ENCODE measurements at places on chromosomes 1 and 21.

DNA sequence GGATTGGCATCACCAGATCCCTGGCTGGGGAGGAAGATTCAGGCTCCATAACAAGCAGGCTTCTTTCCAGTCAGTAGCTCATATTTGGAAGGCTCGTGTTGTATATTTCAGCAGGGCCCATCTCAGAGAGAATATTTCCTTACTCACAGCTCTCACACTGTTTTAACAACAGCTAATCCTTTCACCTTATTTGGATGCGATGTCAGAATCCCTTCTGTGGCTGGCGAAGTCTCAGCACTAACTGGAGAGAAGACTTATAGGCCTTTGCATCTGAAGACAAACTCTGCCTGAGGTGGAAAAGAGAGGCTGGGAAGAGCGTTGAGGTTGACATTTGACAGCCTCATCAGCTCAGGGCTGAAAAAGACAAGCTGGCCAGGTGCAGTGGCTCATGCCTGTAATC is 47.2 kb upstream of the CAPZB start:
- no peak for DNase-seq

DNA sequence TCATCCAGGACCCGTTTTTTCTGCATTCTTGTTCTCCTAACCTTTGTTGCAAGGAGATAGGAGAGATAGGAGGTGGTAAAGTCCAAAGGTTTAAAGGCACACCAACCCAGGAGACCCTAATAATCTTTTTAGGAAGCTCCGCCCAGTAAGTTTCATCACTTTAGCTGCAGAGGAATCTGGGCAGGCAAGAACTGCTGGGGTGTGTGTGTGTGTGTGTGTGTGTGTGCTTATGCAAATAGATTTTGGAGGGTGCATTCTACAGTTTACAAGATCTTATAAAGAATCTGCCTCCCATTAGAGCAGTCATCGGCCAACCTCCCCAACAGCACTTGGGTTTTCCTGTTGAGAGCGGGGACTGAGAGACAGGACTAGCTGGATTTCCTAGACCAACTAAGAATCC is 3.9 kb upstream of the IL10 start:
- no peak for DNase-seq

GRCh38 chr21:41711416-41712007 is 55.3 kb downstream of the RIPK4 start:
- no peak for DNase-seq

DNA sequence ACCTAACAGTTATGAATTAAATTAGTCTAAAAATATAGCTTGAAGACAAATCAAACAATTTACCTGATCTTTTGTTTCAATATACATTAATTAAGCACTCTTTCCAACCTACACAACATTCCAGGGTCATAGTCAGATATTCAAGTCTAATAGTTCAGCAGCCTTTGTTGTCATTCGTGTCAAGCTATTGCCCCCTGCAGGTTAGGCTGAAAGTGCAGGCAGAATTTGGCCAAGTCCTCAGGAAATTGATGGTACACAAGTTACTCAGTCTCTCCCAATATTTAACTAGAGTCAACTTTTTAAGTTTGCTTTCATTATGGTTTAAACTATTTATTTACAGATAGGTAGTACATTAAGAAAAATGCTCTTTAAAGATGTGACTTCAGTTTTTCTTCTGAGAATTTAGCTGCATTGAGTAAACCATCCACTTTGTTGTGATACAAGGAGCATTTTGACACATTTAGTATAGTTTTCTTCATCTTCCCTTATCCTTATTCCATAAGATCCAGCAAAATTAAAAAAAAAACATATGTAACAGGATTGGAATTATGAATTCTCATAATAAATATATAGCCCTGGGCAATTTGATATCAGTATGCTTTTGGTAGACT is 130.3 kb upstream of the DPYD start:
- peak; percentile 63 for DNase-seq

DNA sequence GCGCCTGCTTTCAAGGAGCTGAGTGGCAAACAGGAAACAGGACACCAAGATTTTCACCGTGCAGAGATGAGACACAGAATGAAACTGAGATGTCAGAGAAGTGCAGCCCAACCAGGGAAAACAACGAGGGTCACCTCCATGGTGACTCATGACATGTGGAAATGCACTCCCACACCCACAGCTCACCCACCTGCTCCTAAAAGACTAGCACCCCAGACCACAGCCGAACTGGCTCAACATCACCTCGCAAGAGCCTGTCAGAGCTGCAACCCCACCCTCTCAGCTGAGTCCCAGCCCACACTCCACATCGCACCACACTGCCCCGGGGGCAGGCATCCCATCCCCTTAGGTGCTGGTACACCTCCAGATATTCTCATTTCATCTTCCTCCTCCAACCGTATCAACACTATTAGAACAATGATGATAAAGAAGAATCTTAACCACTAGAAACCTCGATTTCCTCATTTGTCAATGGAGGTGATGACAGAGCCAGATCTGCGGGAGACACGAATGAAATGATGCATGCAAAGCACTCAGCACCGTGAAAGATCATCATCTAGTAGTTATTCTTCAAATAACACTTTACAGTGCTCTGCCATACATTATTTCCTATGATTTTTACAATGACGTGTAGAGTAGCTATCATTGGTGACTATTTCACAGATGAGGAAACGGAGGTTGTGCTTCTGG is 103.2 kb downstream of the DMRTB1 start:
- no peak for DNase-seq
